Glutamatergic neuron (in vitro differentiated cells): ENCODE measurements at places on chromosomes 6 and 20. TPM values are rescaled to one million over a fixed set of nuclear protein-coding genes. Genes with fewer than 3 reads are reported as not detected.

GRCh38 chr6:87723170-87724078 lies 21.4 kb upstream of the AKIRIN2 start:
- DNase-seq: no peak
- peaks cover 1% of the 10 kb centered on the region for H3K27me3 ChIP-seq
- peak overlapping the region; percentile 76 for H3K27ac ChIP-seq
- no peaks in the 10 kb centered on the region for H3K36me3 ChIP-seq
- H3K4me1 ChIP-seq: peaks cover 5% of the 10 kb centered on the region

DNA sequence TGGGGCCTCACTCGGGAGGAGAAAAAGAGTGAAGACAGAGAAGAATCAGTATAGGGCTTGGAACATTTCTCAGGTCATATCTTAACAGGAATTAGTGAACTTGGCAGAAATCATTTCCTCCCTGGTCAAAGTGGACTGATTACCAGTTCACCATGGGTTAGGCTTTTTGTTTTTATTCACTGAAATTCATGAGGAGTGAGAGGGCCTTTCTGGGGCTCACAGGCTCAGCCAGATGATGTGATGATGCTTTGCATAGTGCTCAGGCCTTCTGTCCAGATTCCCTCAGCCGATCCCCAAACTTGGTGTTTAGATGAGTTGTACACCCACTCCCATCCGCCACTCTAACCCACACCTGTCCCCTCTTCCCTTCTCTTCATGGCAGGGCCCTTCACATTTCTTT lies 32.5 kb downstream of the SRSF3 start:
- peaks cover 7% of the 10 kb centered on the region for H3K4me1 ChIP-seq
- no peak overlapping the region for H3K4me3 ChIP-seq
- peaks cover 10% of the 10 kb centered on the region for H3K27me3 ChIP-seq
- H3K27ac ChIP-seq: no peak overlapping the region
- no peak for DNase-seq

Gene SCRT2
- 28.0 TPM for total RNA-seq

DNA sequence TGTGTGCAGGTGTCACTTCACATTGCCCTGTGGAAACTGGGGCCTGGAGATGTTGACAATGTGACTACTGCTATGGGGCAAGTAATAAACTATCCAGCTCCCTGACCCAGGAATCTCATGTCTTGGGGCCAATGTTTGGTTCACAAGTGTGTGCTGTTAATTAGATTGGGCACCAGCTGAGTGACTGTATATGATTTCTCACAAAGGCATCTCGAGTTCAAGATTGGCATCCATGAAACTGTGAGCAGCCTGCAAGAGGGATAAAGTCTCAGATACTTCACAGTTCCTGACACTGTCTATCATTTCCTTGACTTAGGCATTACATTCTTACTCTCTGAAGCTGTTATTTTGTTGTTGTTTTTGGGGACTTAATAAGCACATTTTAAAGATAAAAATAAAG lies 264.0 kb downstream of the PRKN start:
- H3K4me1 ChIP-seq: peaks cover 3% of the 10 kb centered on the region
- no peak overlapping the region for H3K4me3 ChIP-seq
- DNase-seq: no peak
- no peaks in the 10 kb centered on the region for H3K36me3 ChIP-seq
- H3K27me3 ChIP-seq: no peaks in the 10 kb centered on the region
- no peak overlapping the region for H3K27ac ChIP-seq

Gene KIF25
- not detected for total RNA-seq

Gene TAGAP
- total RNA-seq: not detected

DNA sequence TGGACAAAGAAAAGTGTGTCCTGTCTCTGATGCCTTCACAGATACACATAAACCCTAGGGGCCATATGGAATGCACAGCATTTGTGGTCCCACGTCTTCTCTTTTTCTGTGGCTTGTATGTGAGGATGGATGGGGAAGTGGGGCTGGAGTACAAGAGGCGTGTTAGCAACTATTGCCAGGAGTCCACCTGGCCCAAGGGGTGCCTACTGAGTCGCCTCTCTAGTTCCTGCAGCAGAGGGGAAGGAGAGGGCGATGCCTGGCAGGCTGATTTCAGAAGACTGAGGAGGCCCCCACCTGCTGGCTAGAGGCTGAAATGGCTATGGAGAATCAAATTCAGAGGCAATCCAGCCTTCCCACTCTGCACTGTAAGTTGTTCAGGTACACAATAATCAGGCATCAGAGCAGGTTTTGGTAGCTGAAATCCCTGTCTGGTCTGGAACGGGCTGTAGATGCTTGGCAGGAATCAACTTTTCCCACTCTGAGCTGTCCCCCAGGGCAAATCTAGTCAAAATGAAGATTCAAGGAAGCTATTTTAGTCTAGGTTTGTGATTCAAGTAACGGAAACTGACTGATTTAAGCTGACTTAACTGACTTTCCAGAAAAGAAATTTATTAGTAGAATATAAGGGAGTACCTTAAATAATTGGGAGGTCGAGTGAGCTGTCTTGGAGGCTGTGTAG lies 14.9 kb upstream of the PPARD start:
- H3K4me1 ChIP-seq: peaks cover 2% of the 10 kb centered on the region
- H3K4me3 ChIP-seq: no peak overlapping the region
- peak overlapping the region; percentile 10 for H3K27ac ChIP-seq
- peaks cover 3% of the 10 kb centered on the region for H3K27me3 ChIP-seq
- no peaks in the 10 kb centered on the region for H3K36me3 ChIP-seq

- no peak for DNase-seq
- no peak overlapping the region for H3K27ac ChIP-seq
- no peaks in the 10 kb centered on the region for H3K27me3 ChIP-seq
- H3K4me1 ChIP-seq: peaks cover 4% of the 10 kb centered on the region
- no peaks in the 10 kb centered on the region for H3K36me3 ChIP-seq
These were observed 2.0 kb downstream of the DOK5 start for GRCh38 chr20:54477191-54477955.

DNA sequence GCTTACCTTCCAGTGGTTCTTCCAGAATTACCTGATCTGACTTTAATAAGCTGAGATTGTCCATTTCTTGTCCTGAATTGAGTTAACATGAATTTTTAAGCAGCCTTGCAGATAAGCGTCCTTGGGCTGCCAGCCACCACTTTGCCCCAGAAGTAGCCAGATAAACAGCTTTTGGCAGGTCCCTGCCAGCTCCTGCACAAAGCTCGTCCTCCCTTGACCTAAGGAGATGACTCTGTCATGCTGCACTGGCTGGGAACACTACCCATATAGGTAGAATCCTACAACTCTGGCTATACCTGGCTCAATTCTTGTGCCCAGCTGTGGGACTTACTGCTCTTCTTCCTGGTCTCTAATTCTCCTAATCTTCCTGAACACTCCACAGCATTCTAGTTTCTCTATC lies 39.6 kb upstream of the AAR2 start:
- peaks cover 7% of the 10 kb centered on the region for H3K4me1 ChIP-seq
- peaks cover 12% of the 10 kb centered on the region for H3K36me3 ChIP-seq
- DNase-seq: no peak
- H3K27ac ChIP-seq: no peak overlapping the region
- H3K4me3 ChIP-seq: no peak overlapping the region

DNA sequence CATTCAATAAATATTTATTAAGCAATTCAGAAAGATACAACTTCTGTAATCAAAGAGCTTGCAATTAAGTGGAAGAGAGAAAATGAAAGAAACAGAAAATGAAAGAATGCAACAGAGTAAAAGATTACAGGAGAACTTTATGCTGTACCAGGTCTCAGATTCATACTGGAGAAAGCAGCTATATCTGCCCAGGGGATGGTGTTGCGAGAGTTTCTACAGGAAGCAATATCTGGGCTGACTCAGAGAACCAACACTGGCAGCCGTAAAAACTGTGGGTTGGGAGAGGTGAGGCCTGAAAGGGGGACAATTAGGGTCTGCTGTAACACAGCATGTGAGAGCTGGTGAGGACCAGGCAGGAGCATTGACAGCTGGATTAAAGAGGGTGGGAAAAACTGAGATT lies 256.7 kb upstream of the TCF21 start:
- H3K36me3 ChIP-seq: no peaks in the 10 kb centered on the region
- H3K27me3 ChIP-seq: no peaks in the 10 kb centered on the region
- DNase-seq: no peak
- peaks cover 5% of the 10 kb centered on the region for H3K4me1 ChIP-seq
- no peak overlapping the region for H3K27ac ChIP-seq

Gene OPN5
- not detected for total RNA-seq

Gene NKX2-2
- total RNA-seq: 1.2 TPM

DNA sequence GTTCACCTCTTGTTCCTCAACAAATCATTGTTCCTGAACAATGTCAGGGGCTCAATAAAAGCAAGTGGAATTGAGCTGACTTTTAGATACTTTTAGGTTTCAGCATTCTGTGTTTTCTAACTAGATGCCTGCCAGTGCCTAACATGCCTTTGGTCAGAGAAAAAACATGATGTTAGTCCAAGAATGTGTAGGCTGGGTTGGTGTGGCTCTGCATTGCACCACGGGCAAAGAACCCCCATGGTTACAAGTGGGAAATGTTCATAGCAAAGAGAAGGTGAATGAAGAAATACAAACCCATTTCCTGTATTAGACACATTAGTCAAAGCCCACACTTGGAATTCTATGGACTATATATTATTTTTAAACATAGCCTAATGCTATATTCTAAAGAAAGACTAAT lies 193.3 kb downstream of the TMEM200A start:
- DNase-seq: no peak
- H3K4me3 ChIP-seq: no peak overlapping the region
- no peaks in the 10 kb centered on the region for H3K36me3 ChIP-seq
- no peak overlapping the region for H3K27ac ChIP-seq

- DNase-seq: no peak
- peaks cover 2% of the 10 kb centered on the region for H3K27me3 ChIP-seq
- no peak overlapping the region for H3K4me3 ChIP-seq
- no peaks in the 10 kb centered on the region for H3K36me3 ChIP-seq
These were observed 198.9 kb downstream of the TBC1D32 start for GRCh38 chr6:121135425-121135824.

- H3K4me1 ChIP-seq: peaks cover 3% of the 10 kb centered on the region
- H3K36me3 ChIP-seq: no peaks in the 10 kb centered on the region
These were observed 88.5 kb downstream of the TBC1D7 start for GRCh38 chr6:13239530-13240455.

DNA sequence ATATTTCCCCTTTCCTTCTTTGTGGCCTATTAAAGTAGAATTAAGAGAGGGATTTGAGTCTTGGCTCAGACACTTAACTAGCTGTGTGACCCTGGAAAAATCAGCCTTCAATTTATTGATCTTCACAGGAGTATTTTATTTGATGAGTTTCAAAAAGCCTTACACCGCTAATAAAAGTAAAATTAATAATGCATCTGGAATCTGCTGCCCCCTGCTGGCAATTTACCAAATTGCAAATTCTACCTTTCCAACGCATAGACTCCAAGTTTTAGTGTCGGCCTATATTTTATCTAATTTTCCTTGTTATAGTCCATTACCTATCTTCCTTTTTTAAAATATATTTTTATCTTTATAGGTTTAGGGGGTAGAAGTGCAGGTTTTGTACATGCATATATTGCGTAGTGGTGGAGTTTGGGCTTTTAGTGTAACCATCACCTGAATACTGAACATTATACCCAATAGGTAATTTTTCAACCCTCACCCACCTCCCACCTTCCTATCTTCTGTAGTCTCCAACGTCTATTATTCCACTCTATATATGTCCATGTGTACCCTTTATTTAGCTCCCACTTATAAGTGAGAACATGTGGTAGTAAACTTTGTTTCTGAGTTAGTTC lies 46.3 kb downstream of the GOPC start:
- DNase-seq: peak; percentile 29
- no peaks in the 10 kb centered on the region for H3K36me3 ChIP-seq
- H3K27ac ChIP-seq: no peak overlapping the region
- H3K27me3 ChIP-seq: no peaks in the 10 kb centered on the region

Gene ABT1
- total RNA-seq: 15.9 TPM

GRCh38 chr6:154347981-154348380 lies 8.6 kb downstream of the IPCEF1 start:
- no peak overlapping the region for H3K4me3 ChIP-seq
- H3K4me1 ChIP-seq: peaks cover 3% of the 10 kb centered on the region
- no peak overlapping the region for H3K27ac ChIP-seq
- H3K36me3 ChIP-seq: no peaks in the 10 kb centered on the region

DNA sequence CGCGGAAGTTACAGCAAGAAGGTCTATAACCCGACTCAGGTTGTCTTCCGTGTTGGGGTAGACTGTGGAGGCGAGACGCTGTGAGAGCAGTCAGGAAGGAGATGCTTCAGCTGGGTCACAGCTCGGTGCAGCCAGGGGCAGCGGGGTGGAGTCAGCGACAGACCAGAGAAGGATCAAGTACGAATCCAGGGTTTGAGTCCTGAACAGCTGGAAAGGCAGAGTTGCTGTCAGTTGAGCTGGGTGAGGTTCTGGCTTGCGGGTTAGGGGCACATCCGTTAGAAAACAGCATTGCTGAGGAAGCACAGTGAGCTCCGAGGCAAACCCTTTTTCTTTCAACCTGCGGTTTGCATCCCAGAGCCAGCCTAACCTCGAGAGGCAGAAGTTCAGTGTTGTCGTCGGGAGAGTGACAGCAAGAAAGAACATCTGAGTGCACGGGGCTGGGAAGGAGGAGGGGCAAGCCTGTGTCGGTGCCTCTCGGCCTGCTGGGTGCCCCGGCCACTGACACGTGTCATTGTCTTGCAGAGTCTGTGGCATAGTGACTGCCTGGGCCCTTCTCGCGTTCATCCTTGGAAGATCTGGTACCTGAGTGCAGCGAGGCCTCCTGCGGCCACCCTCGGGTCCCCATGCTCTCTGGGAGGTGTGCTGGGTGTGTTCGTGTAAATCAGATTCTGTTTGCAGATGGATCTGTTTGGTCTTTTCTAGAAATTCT lies 20.0 kb downstream of the PNLDC1 start:
- peaks cover 5% of the 10 kb centered on the region for H3K27me3 ChIP-seq
- no peaks in the 10 kb centered on the region for H3K4me1 ChIP-seq
- H3K27ac ChIP-seq: no peak overlapping the region
- H3K36me3 ChIP-seq: peaks cover 8% of the 10 kb centered on the region
- no peak for DNase-seq

Gene MEP1A
- not detected for total RNA-seq

- no peak overlapping the region for H3K4me3 ChIP-seq
- no peaks in the 10 kb centered on the region for H3K27me3 ChIP-seq
- H3K4me1 ChIP-seq: peaks cover 19% of the 10 kb centered on the region
- H3K27ac ChIP-seq: no peak overlapping the region
These were observed 81.7 kb upstream of the AFDN start for GRCh38 chr6:167744681-167745669.

DNA sequence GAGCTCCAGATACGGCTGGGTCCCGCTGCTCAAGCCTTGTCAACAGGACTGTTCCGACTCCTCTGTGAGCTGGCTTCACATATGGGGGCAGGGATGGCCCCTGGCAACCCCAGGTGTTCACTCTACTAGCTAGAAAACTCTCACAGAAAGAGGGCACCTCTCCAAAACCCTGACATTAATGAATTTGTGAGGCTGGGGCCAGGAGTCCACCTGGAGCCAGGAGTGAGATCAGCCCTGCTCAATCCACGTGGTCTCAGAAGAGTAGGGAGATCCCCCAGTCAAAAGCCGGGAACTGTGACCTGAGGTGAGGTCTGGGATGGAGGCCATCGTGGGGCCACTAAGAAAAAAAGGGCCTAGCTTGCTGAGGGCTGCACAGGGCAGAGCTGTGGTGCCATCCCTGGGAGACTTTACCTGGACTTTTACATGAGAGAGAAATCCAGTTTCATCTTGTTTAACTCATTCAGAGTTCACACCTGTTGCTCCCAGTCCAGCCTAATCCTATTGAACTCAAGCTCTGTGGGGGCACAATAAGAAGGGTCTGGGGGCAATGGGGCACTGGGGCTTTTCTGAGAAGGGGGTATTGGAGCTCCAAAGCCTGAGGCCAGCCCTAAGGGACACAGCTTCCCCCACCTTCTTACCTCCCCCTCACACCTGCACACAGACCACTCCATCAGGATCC lies 144.3 kb upstream of the MLN start:
- H3K4me3 ChIP-seq: no peak overlapping the region
- no peaks in the 10 kb centered on the region for H3K36me3 ChIP-seq
- DNase-seq: no peak
- peaks cover 4% of the 10 kb centered on the region for H3K4me1 ChIP-seq
